Fibroblast of skin of abdomen (primary cell): ENCODE measurements at places on chromosomes 11 and 22.

DNA sequence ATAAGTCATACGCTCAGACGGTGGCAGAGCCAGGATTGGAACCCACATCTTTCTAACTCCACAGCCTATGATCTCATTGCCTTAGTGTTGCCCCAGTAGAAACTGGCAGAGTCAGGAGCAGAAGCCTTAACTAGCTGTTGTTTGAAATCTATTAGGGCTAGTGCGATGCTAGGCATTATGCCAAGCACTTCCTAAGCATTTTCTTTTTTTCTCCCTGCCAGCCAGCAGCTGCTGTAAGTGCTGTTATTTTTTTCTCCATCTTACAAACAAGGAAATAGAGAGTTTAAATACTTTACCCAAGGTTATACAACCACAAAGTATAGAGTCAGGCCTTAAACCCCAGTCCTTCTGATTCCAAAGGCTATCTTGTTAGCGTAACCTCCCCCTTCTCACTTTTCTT is 161.0 kb upstream of the SORL1-AS1 start:
- DNase-seq = no peak

GRCh38 chr22:28441720-28442263 is 237.8 kb downstream of the TTC28 start:
- DNase-seq = no peak

DNA sequence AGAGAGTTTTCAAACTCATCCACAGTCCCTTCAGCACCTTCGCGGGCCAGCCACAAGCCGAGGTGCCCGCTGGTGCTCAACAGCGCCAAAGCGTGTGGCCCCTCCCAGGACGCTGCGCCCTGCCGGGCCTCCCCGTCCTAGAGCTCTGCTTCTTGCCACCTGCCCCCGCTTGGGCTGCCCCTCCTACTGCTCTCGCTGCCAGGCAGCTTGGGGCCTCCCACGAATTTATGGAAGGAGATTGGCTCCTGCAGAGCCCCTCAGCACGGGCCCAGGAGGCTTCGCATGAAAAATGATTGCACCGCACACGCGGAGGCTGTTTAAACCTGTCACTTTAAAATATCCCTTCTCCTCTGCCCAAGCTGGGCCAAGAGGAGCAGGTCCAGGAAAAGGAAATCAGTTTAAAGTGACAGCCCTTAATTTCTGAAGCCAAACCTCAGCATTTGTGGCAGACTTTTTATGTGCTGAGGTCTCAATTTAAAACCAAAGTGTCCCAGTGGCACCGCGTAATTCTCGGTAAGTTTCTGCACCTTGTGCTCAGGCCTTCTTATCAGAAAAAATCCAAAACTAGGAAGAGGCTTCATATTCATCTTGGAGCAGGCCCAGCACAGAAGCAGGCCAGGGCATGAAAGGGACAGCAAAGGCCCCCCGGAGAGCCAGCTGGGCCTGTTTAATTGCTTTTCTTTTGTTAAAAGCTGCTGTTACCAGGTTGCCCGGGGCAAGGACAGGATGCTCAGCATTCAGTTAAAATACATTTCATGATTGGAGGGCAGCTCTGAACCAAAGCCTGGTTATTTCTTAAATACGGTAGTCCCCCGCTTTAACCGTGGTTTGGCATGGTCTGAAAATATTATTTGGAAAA is 303.6 kb downstream of the OPCML start:
- no peak for DNase-seq

GRCh38 chr11:34755671-34756070 is 134.8 kb downstream of the EHF start:
- DNase-seq = no peak

DNA sequence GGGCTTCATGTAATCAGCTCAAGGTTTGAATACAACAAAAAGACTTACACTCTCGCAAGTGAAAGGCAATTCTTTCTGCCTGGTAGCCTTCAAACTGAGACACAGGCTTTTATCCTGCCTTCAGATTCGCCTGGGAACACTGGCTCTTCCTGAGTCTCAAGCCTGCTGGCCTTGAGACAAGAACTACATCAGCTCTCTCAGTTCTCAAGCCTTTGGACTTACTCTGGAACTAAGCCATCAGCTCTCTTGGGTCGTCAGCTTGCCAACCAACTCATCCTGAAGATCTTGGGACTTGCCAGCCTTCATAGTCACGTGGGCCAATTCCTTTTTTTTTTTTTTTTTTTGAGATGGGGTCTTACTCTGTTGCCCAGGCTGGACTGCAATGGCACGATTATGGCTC is 35.7 kb upstream of the LRRC10B start:
- no peak for DNase-seq

DNA sequence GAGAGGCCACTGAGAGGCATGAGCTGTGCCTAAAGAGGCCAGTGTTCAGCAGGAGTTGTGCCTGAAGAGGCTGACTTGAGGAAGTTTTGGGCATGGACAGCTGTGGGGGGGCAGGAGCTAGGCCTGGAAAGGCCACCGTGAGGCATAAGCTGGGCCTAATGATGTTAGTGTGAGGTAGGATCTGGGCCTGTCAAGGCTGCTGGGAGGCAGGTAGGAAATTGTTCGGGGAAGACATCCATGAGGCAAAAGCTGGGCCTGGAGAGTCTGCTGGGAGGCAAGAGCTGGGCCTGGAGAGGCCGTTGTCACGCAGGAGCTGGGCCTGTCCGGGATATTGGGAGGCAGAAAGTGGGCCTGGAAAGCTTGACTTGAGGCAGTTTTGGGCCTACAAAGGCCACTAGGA is 44.9 kb downstream of the OR4C45 start:
- DNase-seq = no peak

DNA sequence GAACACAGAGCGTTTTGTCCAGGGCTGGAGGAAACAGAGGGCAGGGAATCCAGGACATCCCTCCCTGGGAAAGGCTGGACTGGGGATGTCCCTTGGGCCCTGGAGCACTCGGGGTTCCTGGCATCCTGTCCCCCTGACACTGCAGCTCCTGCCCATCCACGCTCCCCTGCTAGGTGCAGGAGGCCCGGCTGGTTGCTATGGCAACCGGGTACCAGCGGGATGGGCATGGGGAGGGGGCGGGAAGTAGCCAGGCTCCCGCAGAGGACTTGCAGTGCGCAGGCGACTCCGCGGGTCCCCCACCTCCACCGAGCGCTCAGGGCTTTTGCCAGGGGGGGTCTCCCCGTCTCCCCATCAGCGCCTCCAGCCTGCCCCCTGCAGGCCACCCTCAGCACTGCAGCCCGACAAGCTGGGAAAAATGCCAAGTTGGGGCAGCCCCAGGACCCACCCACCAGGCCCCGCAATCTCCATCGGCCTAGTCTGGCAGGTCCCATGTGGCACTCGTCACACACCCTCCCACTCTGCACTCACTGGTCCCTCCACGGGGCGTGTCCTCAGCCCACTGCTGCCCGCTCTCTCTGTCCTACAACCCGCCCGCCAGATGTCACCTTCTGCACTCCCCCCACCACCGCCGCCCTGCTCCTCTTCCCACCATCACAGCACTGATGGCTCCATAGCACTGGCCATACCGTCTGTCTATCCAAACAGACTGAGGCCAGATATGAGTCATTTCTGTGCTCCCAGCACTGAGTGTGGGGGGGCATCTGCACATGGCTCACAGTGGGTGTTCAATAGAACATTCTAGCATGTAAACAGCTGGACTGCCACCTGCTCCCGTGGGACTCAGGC is 31.5 kb downstream of the KIAA0930 start:
- peak; percentile 72 for DNase-seq

DNA sequence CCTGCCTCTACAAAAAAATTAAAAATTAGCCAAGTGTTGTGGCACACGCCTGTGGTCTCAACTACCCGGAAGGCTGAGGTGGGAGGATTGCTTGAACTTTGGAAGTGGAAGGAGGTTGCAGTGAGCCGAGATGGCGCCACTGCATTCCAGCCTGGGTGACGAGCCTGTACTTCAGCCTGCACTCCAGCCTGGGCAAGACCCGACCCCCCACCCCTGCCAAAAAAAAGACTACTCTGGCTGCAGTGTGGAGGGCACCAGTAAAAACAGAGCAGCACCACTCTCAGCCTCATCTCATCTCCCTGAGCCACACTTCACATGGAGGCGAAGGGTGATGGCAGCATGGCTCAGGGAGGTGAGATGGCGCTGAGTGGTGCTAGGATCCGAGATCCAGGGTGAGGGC is 50.3 kb upstream of the THY1 start:
- DNase-seq = no peak

DNA sequence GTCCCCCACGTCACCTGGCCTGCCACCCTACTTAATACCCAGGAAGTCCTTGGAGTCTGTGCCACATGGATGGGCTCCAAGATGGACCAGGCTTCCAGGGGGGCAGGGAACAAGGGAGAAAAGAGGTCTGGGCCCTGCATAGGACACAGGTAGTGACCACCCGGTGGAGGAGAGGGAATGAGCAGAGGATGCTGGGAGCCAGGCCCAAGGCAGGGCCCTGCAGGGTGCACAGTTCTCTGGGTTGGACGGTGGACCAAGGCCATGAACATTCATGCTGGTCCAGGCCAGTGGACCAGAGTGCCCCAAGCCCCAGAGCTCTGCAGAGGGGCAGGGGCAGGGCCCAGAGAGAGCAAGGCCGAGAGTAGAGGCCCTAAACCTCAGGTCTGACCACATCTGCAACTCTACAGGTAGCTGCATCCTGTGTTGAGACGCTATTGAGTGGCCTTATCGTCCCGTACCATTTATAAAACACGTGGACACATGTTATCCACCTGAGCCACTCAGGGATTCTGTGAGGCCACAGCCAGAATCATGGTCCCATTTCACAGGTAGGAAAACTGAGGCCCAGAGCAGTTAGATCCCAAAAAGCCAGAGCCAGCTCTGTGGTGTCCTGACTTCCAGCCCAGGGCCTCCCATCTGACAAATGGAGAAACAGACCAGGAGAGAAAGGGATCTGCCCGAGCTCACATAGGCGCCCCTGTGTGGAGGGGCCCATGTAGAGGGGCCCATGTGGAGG is 46.4 kb downstream of the IGLL5 start:
- DNase-seq = no peak

- DNase-seq = peak; percentile 91
These were observed 54.6 kb downstream of the SPECC1L start for GRCh38 chr22:24325105-24325757.

GRCh38 chr22:35956850-35957249 is 71.8 kb downstream of the RBFOX2 start:
- DNase-seq = no peak

DNA sequence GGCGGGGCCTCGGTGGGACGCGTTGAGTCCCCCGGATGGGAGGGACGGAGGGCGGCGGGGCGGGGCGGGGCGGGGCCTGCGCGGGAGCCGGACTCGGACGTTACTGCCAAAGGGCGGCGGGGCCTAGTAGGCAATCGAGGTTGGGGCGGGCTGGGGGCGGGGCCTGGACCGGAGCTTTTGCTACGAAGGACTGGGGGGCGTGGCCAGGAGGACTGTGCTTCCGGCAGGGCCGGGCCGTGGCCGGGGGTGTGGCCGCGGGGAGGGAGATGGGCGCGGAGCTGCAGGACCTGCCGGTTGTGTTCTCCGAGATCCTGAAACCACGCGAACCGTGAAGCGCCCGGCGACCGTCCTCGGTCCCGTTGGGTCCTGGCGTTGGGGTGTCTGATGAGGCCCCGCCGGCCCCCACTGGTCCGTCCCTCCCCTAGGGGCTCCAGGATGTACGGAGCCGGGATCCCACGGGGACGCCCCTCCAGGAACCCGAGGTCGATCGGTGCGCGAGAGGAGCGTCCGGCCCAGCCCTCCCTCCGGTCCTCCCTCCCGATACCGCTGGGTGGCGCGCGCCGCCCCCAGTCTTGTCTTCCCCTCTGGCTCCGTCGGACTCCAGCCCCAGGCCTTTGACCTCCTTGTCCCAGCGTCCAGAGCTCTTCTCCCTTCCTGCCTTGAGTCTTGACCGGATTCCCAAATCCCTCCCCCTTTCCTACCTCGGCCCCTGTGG is 648 bp upstream of the NUDT8 start:
- peak; percentile 97 for DNase-seq

GRCh38 chr11:61279934-61280659 is 15.0 kb downstream of the VWCE start:
- DNase-seq = no peak
